Stimulated activated CD8-positive, alpha-beta memory T cell treated with anti-CD3 and anti-CD28 coated beads, Interleukin-4, amount 100 ng/mL, for 48 hours (primary cell): ENCODE measurements at places on chromosomes 12 and 14.

GRCh38 chr14:93901813-93902212 lies 25.3 kb upstream of the FAM181A start:
- DNase-seq: no peak

GRCh38 chr14:60654334-60654821 lies 5.1 kb upstream of the SIX1 start:
- no peak for DNase-seq

GRCh38 chr14:24080888-24081738 lies 9.8 kb downstream of the CPNE6 start:
- peak; percentile 80 for DNase-seq

DNA sequence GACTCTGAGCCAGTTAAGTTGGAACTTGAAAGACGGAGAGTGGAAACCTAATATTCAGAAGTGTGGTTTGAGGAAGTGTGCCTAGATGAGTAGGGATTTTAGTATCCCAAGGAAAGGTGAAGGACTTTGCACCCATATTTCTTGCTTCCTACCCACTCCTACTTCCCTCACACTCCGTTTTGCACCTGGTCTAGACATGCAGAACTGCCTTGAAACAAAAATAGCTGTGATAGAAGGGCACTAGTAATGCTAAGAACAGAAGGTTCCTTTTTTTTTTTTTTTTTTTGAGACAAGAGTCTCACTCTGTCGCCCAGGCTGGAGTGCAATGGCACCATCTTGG lies 732 bp upstream of the ARF3 start:
- no peak for DNase-seq

DNA sequence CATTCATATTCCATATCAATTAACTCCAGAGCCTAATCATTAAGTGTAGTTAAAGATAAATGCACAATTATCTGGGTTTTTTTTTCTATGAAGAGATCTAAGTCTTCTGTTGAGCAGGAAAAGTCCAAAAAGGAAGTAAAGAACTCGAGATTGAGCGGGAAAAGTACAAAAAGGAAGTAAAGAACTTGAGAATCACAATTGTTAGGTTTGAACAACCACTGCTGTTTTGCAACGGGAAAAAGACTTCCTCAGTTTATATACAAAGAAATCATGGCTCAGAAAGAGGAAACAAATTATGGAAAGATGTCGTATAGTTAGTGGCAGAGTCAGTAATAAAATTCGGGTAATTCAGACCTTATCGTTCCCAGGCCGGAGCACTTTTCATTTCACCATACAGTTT lies 63.3 kb downstream of the PPP1R12A start:
- DNase-seq: no peak

GRCh38 chr14:76713121-76713520 lies 48.1 kb upstream of the VASH1 start:
- no peak for DNase-seq

GRCh38 chr14:55581342-55581771 lies 1.4 kb downstream of the KTN1 start:
- no peak for DNase-seq

GRCh38 chr12:32273712-32274111 lies 125.6 kb upstream of the FGD4 start:
- peak; percentile 54 for DNase-seq
